ENCODE measurements at places on chromosomes 7 and 10. TPM values are rescaled to one million over a fixed set of nuclear protein-coding genes. Genes with fewer than 3 reads are reported as not detected.
A peak's percentile ranks its signal among the peaks of the same experiment; 100 is the strongest.

GRCh38 chr7:50217821-50218281, 86.7 kb upstream of the IKZF1 start:
- peaks cover 58% of the 10 kb centered on the region for H3K4me1 ChIP-seq
- no peak overlapping the region for H3K4me3 ChIP-seq
- H3K36me3 ChIP-seq: no peaks in the 10 kb centered on the region
- no peak overlapping the region for H3K27ac ChIP-seq

The PRKCQ gene
- total RNA-seq: 8.1 TPM

The VWC2 gene
- not detected for total RNA-seq

DNA sequence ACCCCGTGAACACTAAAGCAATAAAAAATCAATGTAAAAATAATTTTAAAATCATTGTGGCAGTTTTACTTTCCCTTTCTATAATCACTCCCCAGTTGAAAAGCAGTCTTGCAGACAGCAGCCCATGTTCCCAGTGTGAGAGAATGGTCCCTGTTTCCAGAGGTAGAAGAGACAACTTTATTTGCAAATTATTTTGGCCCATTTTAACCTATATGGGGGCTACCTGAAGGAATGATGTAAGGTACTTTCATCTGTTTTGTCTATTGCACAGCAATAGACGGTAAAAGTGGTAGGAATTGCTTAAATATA, 559.8 kb downstream of the ZWINT start:
- no peaks in the 10 kb centered on the region for H3K36me3 ChIP-seq
- H3K4me3 ChIP-seq: no peak overlapping the region
- DNase-seq: no peak
- no peaks in the 10 kb centered on the region for H3K27me3 ChIP-seq

The SFMBT2 gene
- total RNA-seq: 38.8 TPM

- H3K36me3 ChIP-seq: no peaks in the 10 kb centered on the region
- no peak overlapping the region for H3K27ac ChIP-seq
- H3K4me1 ChIP-seq: no peaks in the 10 kb centered on the region
- H3K27me3 ChIP-seq: no peaks in the 10 kb centered on the region
- no peak for DNase-seq
These were observed 518.2 kb upstream of the SEMA3D start for GRCh38 chr7:85705076-85705475.

The UNCX gene
- total RNA-seq: not detected

The PDGFA gene
- 24.5 TPM for total RNA-seq

DNA sequence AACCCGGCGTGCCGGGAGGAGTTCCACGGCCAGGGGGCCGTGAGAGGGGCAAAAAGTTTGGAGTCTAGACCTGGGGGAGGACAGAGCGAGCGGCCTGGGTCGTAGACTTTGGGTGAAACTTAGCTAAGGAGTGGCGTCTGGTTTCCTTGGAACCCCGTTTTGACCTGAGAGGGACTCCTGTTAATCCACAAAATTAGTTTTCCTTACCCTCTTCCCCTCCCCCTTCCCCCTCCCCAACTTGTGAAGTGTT, 574 bp downstream of the MARCHF5 start:
- H3K27me3 ChIP-seq: no peaks in the 10 kb centered on the region
- H3K36me3 ChIP-seq: peaks cover 9% of the 10 kb centered on the region
- H3K4me3 ChIP-seq: peak overlapping the region; percentile 84
- no peak for DNase-seq

- H3K27ac ChIP-seq: no peak overlapping the region
- peaks cover 21% of the 10 kb centered on the region for H3K4me1 ChIP-seq
- H3K27me3 ChIP-seq: peaks cover 4% of the 10 kb centered on the region
- no peak for DNase-seq
- H3K36me3 ChIP-seq: no peaks in the 10 kb centered on the region
These were observed 5.0 kb downstream of the COL26A1 start for GRCh38 chr7:101367676-101368075.

DNA sequence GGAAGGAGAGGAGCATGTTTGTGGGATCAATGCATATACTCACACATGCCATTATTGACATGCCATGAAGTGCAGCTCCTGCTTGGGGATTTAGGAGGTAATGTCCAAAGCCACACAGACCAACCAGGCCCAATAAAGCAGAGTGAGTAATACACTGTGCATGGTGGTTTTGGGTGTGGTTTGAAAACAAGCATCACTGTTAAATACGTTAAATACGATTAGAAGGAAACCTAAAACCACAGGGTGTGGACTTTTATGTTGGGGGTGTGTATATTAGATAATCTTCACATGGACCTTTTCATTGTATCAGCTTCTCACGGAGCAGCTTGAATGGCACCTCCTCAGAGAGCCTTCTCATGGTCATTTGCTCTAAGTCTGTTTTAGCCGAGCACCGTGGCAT, 10.4 kb upstream of the EIF3A start:
- no peaks in the 10 kb centered on the region for H3K27me3 ChIP-seq
- H3K4me1 ChIP-seq: no peaks in the 10 kb centered on the region
- H3K4me3 ChIP-seq: no peak overlapping the region
- peak overlapping the region; percentile 83 for H3K27ac ChIP-seq
- DNase-seq: no peak
- no peaks in the 10 kb centered on the region for H3K36me3 ChIP-seq

DNA sequence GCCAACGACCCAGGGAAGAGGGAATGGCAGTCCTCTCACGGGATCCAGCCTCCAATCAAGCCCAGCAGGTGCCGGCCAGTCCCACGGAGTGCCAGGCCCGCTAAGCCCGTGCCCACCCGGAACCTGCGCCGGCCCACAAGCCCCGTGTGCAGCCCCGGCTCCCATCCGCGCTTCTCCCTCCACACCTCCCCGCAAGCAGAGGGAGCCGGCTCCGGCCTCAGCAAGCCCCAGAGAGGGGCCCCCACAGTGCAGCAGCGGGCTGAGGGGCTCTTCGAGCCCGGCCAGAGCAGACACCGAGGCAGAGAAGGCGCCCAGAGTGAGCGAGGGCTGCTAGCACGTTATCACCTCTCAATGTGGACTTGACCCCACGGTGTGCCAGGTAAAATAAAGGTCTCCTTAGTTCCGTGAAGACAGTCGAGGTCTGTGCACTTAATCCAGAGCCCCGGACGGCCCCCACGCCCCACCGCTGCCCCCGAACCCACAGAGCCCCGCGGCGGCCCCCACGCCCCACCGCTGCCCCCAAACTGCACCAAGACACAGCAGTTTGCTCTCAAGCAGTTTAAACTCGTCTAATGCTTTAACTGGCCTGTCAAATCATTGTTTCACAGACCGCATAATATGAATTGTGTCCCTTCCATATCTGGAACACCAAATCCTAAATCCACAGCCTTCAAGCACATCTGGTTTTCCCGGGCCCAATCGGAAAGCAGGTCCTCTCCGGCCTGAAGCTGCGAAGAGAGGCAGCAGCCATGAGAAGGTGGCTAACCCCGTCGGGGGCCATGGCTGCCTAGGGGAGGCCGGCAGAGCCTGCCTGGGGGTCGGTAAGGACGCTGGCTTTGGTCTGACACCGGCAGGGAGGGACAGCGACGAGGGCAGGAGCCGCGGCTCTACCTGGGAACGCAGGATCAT, 307.8 kb downstream of the PTPRN2 start:
- no peaks in the 10 kb centered on the region for H3K4me1 ChIP-seq
- no peak overlapping the region for H3K4me3 ChIP-seq
- no peaks in the 10 kb centered on the region for H3K36me3 ChIP-seq
- DNase-seq: peak; percentile 71
- peaks cover 7% of the 10 kb centered on the region for H3K27me3 ChIP-seq

GRCh38 chr7:28573059-28573553, 160.8 kb downstream of the CREB5 start:
- no peak for DNase-seq
- no peaks in the 10 kb centered on the region for H3K27me3 ChIP-seq
- H3K36me3 ChIP-seq: no peaks in the 10 kb centered on the region
- H3K27ac ChIP-seq: no peak overlapping the region
- no peak overlapping the region for H3K4me3 ChIP-seq

The RTKN2 gene
- total RNA-seq: 4.9 TPM

- no peak overlapping the region for H3K4me3 ChIP-seq
- DNase-seq: no peak
- H3K36me3 ChIP-seq: no peaks in the 10 kb centered on the region
- no peaks in the 10 kb centered on the region for H3K4me1 ChIP-seq
- H3K27ac ChIP-seq: no peak overlapping the region
These were observed 232.4 kb upstream of the RHOBTB1 start for GRCh38 chr10:61176424-61176823.

- no peak for DNase-seq
- peaks cover 16% of the 10 kb centered on the region for H3K4me1 ChIP-seq
- no peak overlapping the region for H3K4me3 ChIP-seq
- H3K27me3 ChIP-seq: peaks cover 69% of the 10 kb centered on the region
- no peak overlapping the region for H3K27ac ChIP-seq
These were observed 3.1 kb upstream of the DRGX start for GRCh38 chr10:49398986-49399385.

DNA sequence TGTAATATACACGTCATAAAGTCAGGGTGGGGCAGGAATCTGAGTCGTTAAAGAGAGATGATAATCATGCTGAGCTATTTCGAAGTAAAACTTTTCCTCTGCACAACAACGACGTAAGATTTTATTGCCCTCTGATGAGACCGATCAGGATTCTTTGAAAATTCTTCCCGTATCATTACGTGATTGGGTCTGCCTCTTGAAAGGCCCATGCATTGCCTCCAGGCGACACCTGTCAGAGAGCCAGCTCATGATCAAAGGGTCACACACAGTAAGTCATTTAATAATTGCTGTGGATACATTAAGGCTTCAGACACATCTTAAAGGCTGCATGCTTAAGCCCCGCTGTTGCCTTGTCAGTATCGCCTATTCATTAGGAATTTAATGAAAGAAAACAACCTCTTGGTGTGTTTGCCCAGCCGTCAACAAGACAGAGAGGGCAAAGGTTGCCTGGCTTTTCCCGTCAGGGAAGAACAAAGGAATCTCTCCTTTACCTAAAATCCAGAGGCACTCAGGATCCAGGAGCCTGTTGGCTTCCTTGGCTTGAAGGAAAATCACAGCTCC, 189.0 kb upstream of the SH2B2 start:
- no peaks in the 10 kb centered on the region for H3K27me3 ChIP-seq
- no peak for DNase-seq
- no peak overlapping the region for H3K4me3 ChIP-seq
- H3K36me3 ChIP-seq: peaks cover 11% of the 10 kb centered on the region

- H3K27ac ChIP-seq: no peak overlapping the region
- H3K36me3 ChIP-seq: no peaks in the 10 kb centered on the region
- peak; percentile 59 for DNase-seq
- H3K4me1 ChIP-seq: no peaks in the 10 kb centered on the region
These were observed 53.4 kb downstream of the CFAP46 start for GRCh38 chr10:132888898-132889490.

DNA sequence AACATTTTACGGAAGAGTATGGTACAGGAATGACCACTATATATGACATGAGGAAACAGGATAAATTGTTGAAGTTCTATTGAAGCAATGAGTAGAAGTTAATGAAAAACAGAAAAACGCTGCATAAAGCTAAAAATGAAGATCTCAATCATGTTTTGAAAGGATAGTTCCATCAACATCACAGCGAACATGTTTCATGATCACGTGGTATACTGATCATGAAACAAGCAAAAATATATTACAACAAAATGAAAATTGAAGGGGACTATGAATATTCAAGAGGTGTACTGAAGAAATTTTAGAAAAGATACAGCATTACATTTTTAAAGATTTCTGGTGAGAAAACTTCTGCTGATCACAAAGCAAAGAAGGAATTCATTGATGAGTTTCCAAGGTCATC, 45.9 kb upstream of the TAC1 start:
- no peak overlapping the region for H3K27ac ChIP-seq
- H3K4me3 ChIP-seq: no peak overlapping the region
- no peaks in the 10 kb centered on the region for H3K36me3 ChIP-seq
- H3K27me3 ChIP-seq: no peaks in the 10 kb centered on the region
- H3K4me1 ChIP-seq: no peaks in the 10 kb centered on the region

DNA sequence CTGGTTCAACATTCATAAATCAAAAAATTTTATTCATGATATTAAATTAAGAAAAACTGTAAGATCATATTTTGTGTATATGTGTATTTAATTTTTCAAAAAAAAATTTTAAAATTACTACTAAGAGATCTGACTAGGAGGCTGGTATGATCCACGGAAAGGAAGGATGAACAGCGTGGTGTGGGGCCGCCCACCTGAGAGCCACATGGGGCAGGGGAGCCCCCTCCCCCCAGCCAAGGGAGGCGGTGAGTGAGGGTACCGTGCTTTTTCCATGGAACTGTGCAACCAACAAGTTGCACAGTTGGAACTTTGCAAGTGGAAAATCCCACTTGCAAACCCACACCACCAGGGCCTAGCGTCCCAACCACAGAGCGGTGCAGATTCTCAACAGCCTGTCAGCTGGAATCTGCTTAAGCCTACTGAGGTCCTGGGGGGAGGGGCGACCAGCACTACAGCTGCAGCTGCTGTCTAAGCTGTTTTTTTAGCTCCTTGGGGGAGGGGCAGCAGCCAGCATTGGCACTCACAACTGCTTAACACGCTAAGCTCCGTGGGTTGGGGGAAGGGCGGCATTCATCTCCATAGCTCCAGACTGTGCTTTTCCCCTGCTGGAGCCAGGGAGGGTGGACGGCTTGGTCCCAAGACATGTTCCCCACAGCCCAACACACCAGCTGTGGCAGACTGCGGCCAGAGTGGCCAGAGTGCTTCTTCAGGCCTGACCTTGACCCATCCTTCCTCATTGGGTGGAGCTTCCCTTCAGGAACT, 94.2 kb upstream of the IGFBP3 start:
- no peaks in the 10 kb centered on the region for H3K36me3 ChIP-seq
- H3K27me3 ChIP-seq: no peaks in the 10 kb centered on the region
- DNase-seq: no peak
- H3K4me1 ChIP-seq: peaks cover 6% of the 10 kb centered on the region
- no peak overlapping the region for H3K4me3 ChIP-seq
- peak overlapping the region; percentile 50 for H3K27ac ChIP-seq

DNA sequence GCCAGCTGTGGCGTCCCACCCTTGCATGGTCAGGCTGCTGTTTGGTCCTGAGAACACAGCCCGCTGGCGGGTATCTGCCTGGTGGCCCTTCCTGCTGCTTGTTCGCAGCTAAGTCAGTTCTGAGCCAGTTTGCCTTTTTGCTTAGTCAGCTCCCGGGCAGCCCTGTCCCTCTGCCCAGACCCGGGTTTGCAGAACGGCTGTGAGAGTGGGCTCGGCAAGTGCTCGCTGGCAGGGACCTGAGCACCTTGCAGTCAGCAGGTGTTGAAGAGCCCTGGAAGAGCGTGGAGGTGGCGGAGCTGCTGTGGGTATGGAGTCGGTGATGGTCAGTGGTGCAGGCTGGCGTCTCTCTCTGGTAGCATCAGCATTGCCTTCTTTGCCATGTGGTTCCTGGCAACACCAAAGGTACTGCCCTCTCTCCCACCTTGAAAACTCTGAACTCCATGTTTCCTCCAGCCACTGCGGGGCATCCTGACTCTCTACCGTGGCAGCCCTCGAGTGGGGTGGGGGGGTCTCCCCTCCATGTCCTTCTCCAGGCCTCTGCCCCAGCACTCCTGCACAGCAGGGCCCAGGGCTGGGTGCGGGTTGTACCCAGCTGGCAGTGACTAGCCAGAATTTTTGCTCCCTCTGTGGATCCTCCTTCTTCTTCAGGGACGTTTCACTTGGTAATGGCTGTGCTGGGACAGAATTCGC, 4.6 kb downstream of the INPP5A start:
- H3K36me3 ChIP-seq: no peaks in the 10 kb centered on the region
- DNase-seq: peak; percentile 72
- no peak overlapping the region for H3K27ac ChIP-seq

The ZNF485 gene
- total RNA-seq: 6.4 TPM

GRCh38 chr10:60731134-60731885, 47.0 kb upstream of the CDK1 start:
- H3K27me3 ChIP-seq: peaks cover 20% of the 10 kb centered on the region
- peaks cover 3% of the 10 kb centered on the region for H3K4me1 ChIP-seq
- DNase-seq: no peak
- H3K36me3 ChIP-seq: no peaks in the 10 kb centered on the region

- H3K27me3 ChIP-seq: no peaks in the 10 kb centered on the region
- no peak overlapping the region for H3K4me3 ChIP-seq
- no peak overlapping the region for H3K27ac ChIP-seq
- DNase-seq: no peak
- no peaks in the 10 kb centered on the region for H3K4me1 ChIP-seq
- H3K36me3 ChIP-seq: no peaks in the 10 kb centered on the region
These were observed 188.7 kb downstream of the ADARB2 start for GRCh38 chr10:1548596-1548995.

The PGAM1 gene
- 197 TPM for total RNA-seq

The UCN3 gene
- not detected for total RNA-seq
